NCI-H1105 treated with DMSO at 0.1 percent for 48 hours (cell line): ENCODE measurements at places on chromosomes 2 and 18.

GRCh38 chr2:179132076-179132475, 82.1 kb upstream of the CCDC141 start:
- no peak for DNase-seq

GRCh38 chr2:65429786-65430602, 2.4 kb downstream of the SPRED2 start:
- no peak for DNase-seq

GRCh38 chr2:152730591-152731333, 12.3 kb downstream of the ARL6IP6 start:
- no peak for DNase-seq

- DNase-seq = no peak
Measured at GRCh38 chr18:78751664-78752063, 228.0 kb upstream of the SALL3 start.

GRCh38 chr2:53880756-53881155, 21.0 kb upstream of the GPR75 start:
- DNase-seq = no peak

DNA sequence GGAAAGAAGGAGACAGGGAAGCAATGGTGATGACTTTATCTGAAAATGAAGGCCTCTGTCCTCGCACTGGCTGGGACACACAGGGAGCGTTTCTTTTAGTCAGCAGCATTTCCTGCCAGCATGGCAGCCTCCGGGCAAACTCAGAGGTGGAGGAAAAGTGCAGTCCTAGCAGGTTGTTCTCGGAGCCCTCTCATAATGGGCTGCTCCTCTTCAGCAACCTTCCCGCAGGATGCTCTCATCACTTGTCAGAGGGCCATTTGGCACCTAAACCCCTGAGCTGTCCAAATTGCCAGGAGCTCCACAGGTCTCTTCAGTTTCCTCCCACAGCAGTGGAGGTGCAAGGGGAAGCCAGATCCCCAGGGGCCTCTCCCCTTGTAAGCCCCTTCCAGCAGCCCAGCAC, 6.2 kb downstream of the STK39 start:
- DNase-seq = no peak

DNA sequence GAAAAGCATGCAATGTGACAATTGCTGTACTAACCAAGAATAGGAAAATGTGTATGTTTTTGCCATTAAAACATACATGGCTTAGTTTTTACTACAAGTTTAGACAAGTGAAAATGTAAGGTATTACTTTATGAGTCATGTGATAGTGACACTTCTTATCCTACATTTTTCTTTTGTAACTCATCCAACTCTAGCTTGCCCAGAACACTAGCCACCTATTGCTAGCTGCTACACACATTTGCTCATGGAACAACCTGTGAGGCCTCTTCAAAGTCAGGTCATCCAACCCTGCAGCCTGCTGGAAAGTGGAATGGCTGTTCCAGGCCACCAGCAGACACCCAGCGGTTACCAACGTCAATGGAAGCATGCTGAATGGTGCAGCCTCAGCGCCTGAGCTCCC, 1043.9 kb downstream of the TMEM182 start:
- no peak for DNase-seq

- DNase-seq = no peak
Measured at GRCh38 chr2:51673628-51674027, 641.7 kb upstream of the NRXN1 start.

GRCh38 chr2:33598561-33599174, 431 bp downstream of the FAM98A start:
- peak; percentile 19 for DNase-seq

GRCh38 chr2:132797556-132797955, 127.6 kb upstream of the LYPD1 start:
- DNase-seq = no peak

DNA sequence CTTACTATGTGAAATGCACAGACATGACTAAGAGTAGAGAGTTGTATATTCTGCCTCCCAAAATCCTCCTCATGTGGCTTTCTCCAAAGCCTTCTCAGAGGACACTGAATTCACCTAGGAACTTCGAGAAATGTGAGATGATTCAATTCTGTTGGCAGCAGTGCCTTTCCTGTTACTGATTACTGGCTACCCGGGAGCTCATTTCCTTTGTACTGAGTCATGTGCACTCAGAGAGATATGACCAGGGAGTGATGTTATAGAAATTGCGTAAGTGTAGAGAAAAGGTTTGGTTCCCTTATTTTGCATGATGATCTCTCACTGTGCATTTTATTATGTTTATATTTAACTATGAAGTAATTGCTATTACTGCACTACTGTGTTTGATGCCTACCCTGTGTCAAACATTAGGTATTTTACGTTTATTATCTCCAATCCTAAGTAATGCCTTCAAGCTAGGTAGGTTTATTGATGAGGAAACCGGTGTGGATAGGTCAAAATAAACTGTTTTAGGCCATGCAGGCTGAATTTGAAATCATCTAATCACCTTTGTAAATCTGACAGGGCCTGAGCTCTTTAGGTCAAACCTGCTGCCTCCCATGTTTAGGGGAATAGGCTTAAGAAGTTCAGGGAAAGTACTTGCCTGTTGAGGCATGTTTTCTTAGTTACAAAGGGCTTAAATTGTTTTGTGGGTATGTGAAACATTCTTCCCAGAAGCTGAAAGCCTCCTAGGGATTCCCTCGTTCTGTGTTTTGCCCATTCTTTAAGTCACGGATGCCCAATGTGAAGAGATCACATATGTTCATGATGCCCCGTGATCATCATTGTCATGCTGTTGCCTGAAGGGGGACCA, 86.8 kb downstream of the FMNL2 start:
- no peak for DNase-seq

GRCh38 chr2:53884883-53885282, 25.1 kb upstream of the GPR75 start:
- DNase-seq = no peak

- no peak for DNase-seq
Measured at GRCh38 chr2:21640046-21640445, 516.3 kb downstream of the TDRD15 start.

DNA sequence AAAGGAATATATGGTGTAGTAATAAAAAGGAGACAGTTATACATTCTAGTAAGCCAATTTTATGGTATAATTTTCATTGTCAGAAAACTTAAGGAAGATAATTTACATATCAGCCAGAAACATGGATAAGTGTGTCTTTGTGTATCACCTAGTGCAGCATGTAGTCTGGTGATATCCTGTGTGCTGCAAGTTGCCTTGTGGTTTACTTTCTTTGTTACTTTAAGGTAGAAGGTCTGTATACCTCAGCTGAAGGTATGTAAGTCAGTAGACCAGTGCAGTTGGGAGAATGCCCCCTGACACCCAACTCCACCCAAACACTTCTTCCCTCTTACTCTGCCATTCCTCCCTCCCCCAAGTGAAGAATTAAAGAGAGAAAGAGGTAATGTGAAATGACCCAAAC, 11.0 kb downstream of the GORASP2 start:
- DNase-seq = no peak

- no peak for DNase-seq
Measured at GRCh38 chr2:206615417-206616089, 26.7 kb upstream of the FAM237A start.

- no peak for DNase-seq
Measured at GRCh38 chr2:217360111-217360510, 500.2 kb upstream of the TNP1 start.

GRCh38 chr18:23540867-23541266, 37.6 kb downstream of the RMC1 start:
- no peak for DNase-seq

- no peak for DNase-seq
Measured at GRCh38 chr2:174729797-174730697, 34.2 kb downstream of the CHRNA1 start.

DNA sequence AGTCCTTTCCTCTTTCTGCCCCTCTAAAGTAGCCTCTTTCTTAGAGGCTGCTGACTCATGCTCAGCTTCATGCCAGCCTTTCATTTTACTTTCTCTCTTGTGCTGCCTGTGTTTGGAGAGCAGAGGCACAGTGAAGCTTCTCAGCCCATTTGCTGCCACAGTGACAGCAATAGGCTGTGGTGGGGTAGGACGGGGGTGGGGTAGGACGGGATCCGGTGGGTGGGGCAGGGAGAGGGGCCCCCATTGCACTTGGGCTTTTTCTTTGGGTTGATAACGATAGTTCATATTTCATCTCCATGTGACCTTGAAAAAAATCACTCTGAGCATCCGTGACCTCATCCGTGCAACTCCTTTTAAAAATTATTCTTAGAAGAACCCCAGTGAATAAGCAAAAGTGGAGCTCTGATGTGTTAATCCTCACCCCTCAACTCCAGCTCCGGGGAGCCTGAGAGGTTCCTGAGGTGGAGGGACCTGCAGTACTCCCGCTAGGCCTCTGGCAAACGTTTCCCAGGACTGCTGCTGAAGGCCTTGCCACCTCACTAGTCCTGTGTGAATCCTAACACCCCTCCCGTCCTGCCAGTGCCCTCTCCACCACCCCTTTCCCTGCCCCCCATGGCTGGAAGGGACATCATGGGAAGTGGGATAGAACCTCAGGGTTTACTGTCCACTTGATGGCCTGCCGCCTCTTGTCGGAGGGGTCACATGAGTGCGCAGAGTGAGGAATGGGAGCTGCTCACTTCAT, 70.8 kb downstream of the INPP4A start:
- no peak for DNase-seq

- DNase-seq = no peak
Measured at GRCh38 chr2:233037078-233037477, 4.6 kb downstream of the NEU2 start.

DNA sequence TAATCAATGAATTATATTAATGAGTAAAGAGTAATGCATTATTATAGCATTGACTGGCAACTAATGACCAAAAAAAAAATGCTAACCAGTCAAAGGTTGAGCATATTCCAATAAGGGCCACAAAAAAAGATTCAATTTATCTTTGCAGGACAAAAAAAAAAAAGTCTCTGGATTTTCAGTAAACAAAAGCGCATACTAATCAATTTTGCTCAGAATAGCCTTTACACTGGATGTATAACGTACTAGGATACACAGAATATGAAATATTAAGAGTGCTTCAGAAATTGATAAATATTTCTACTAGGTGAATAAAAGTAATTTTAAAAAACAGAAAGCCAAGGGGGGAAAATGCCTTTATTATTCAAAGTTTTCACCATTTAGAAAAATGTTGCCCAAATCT, 74.4 kb downstream of the NBAS start:
- DNase-seq = no peak

DNA sequence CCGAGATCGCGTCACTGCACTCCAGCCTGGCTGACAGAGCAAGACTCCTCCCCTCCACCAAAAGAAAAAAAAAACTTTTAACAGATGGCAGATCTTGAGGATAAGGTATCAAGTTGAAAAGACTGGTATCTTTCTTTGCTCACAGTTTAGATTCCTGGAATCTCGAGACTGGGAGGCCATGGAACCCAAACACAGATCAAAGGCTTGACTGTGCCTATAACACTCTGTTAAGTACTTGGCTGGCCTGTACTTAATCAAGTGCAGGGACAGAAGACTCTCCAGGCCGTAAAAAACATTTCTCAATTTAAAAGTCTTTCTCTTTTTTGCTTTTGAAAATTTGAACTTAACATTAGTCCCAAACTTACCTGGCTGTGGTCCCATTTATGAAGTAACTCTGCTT, 107.1 kb upstream of the ZNF516 start:
- no peak for DNase-seq

- no peak for DNase-seq
Measured at GRCh38 chr18:57131782-57132181, 15.1 kb upstream of the BOD1L2 start.

- DNase-seq = peak; percentile 40
Measured at GRCh38 chr2:8886876-8887275, 49.5 kb upstream of the KIDINS220 start.

DNA sequence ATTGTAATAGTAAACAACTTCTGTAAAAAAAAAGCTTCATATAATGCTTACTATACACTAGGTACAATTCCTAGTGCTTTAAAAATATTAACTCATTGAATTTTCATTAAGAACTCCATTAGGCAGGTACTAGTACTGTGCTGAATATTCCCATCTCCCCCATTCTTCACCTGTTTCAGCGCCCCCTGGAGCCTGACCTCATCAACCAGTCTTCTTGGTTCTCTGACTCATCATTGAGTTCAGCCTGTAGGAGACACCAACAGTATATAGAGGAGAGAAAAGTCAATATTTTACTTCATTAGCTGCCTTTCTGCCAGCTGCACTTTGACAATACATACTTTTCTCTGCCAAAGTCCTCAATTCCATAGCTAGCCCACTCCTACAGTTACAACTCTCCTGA, 1009.9 kb upstream of the KLHL29 start:
- DNase-seq = no peak

DNA sequence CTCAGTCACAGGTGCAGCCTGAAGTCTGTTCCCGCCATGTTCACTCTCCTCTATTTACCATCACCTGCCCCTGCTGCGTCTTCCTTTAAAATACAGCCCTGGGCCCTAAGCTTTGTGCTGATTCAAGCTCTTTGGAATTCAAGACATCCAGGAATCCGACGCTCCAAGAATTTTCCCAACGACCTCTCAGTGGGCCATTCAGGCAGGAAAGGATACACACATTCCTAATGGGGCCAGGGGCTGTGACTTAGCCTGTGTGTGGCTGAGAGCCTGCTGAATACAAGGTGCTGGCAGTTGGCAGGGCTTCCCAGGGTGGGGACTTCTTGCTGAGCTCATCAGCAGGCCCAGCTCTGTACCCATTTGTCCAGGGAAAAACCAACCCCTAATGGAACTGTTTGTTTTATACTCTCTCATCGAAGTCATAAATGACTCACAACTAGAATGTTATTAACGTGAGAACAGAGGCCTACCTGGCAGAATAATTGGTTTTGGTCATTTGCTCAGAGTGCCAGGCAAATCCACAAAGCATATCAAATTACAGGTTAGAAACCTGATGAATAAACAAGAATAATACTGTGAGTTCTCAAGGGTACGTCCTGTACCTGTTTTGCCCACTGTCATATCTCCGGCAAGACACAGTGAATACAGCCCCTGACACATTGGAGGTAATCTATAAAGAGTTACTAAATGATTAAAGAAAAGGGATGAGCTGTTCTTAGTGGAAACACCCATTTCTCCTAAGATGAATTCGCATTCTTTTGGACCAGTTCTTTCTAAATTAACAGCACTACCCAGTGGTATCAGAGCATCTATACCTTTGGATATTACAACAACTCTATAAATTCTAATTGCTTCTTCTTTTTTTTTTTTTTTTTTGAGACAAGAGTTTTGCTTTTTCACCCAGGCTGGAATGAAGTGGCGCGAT, 12.6 kb upstream of the KCMF1 start:
- DNase-seq = peak; percentile 94

GRCh38 chr2:23510471-23510870, 125.5 kb downstream of the KLHL29 start:
- peak; percentile 35 for DNase-seq

DNA sequence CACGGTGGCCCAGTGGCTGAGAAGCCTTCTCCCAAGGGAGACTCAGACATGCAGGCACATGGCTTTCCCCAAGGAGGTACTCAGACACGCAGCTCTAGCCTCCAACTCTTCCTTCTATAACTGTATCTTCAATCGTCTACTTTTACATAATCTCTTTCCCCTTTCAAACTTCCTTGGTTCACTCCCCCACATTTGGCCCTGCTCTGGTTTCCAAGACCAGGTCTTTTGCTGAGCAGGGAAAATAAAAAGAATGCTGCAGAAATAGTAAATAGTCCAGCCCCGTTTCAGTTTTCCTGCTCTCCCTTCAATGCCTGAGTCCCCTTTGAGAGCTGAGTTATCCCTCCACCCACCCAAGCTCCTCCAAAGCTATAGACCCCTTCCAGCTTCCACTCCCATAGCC, 635.0 kb downstream of the ARHGAP15 start:
- no peak for DNase-seq
